Activated CD4-positive, alpha-beta T cell treated with anti-CD3 and anti-CD28 coated beads for 24 hours (primary cell): ENCODE measurements at places on chromosomes 13 and 19.

GRCh38 chr13:48496271-48497161 lies 36.4 kb downstream of the RCBTB2 start:
- DNase-seq: no peak

- DNase-seq: no peak
Observed at GRCh38 chr13:99366075-99366987, 59.1 kb upstream of the GPR183 start.

DNA sequence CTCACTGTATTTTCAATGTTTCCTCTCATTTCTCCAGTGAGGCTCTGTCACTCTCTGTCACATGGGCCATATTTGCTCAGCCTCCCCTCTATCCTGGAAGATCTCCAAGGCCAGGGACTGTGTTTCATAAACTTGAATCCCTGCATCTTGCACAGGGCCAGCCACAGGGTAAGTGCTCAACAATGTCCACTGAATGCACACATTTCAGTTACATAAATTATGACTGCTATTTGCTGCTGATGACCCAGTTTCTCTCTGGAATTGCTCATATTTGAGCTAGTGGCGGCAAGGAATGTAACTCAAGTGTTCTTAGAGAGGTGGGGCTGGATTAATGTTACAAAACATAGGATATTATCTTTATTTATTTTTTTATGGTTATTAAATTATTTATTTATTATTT lies 6.1 kb downstream of the CLC start:
- no peak for DNase-seq

DNA sequence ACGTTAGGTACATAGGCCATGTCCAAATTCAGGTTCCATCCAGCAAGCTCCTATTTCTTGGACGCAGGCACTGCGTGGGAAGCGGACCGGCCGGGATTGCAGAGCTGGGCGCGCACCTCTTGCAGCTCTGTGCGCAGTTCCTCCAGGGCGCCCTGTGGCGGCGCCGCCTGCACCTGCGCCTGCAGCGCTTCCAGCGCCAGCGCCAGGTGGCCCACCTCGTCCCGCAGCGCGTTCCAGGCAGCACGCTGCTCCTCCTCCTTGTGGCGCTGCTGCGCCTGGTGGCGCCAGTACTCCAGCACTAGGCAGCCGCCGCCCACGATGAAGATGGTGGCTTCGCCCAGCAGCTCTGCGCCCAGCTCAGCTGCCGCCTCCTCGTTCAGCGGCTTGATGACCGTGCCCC lies 31.1 kb downstream of the OPA3 start:
- no peak for DNase-seq

- no peak for DNase-seq
Observed at GRCh38 chr13:83215627-83216026, 666.6 kb downstream of the SLITRK1 start.
